Stimulated activated CD4-positive, alpha-beta T cell treated with anti-CD3 and anti-CD28 coated beads, Interleukin-1b, Interleukin-23, amount 100 ng/mL, for 4 hours (primary cell): ENCODE measurements at places on chromosomes 13 and 19.

DNA sequence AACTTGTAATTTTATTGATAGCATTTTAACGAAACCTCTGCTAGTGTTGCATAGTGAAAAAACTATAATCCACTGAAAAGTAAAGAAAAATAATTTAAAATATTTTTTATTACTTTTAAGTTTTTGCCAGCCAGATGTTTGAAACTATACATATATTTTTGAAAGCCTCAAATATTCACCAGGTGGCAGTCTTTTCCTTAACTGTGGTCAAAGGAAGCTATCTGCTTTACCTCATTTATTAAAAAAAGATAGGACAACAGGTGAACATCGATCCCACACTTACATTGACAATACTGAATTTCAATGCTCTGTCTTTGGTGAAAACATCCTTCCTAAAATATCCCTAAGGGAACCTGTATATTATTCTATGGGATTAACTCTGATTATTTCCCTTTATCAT lies 100.5 kb downstream of the TRPC4 start:
- DNase-seq = no peak

DNA sequence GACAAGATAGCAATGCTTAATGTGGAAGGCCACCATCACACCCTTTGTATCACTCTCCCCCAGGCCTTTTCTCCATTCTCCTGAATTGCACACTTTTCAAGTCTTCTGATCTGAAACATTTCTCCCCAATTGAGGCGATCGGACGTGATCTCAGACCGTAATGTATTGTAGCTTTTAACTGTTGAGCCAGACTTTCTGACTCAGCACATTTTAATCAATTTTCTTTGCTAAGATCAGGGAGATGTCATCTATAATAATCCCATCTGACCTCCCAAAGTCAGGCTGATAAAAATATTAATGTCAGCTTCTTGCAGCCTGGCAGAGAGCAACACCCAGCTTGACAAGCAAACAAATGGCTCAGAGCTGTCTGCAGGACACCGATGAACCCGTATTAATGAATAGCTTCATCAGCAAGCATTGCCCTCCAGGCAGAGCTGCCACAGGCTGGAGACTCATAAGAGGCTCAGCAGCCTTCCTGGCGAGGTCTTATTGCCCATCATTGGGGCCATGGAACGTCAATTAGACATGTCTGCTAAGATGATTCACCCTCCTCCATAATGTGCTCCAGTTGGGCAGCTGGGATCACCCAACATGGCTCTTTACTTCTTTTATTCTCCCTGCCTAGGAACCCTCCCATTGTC lies 60.2 kb upstream of the UQCRFS1 start:
- no peak for DNase-seq

- DNase-seq = peak; percentile 61
Observed at GRCh38 chr19:14479975-14480699, 5.0 kb upstream of the PTGER1 start.

DNA sequence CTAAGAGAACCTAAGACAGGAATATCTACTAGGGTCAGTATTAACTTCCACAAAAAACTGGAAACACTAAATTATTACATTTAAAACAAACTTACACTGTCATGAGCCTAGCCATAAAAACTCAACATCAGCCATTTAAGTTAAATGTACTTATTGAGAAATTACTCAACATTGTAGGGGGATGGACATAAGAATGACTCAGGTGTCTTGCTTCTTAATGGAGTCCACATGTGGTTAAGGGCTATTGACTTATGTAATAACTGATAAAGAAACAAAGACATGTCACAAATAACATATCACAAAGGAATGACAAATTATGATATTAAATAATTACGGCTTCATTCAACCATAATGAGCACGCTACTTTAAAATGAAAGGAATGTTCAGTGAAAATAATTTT lies 36.2 kb downstream of the CLDN10 start:
- no peak for DNase-seq

GRCh38 chr13:22214184-22214583 lies 543.3 kb downstream of the FGF9 start:
- no peak for DNase-seq

DNA sequence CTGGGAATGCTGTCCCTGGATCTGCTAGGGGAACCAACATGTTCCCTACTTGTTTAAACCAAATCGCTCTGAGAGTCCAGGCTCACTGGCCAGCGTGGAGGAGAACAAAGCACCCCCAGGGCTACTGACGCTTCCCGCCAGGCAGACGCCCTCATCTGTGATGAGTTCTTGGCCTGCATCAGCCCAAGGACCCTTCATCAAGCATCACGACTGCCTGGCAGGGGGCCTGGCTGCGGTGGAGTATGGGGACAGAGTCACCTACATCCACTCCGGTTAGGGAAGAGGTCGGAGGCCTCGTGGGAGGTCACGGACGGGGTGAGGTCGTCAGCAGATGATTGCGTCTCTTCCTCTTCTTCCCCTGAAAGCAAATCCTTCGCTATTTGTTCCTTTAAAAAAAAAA lies 17.7 kb downstream of the MIER2 start:
- DNase-seq = no peak

GRCh38 chr13:49645451-49645850 lies 17.1 kb downstream of the ARL11 start:
- no peak for DNase-seq

- no peak for DNase-seq
Observed at GRCh38 chr19:48487948-48488347, 18.8 kb downstream of the CYTH2 start.

DNA sequence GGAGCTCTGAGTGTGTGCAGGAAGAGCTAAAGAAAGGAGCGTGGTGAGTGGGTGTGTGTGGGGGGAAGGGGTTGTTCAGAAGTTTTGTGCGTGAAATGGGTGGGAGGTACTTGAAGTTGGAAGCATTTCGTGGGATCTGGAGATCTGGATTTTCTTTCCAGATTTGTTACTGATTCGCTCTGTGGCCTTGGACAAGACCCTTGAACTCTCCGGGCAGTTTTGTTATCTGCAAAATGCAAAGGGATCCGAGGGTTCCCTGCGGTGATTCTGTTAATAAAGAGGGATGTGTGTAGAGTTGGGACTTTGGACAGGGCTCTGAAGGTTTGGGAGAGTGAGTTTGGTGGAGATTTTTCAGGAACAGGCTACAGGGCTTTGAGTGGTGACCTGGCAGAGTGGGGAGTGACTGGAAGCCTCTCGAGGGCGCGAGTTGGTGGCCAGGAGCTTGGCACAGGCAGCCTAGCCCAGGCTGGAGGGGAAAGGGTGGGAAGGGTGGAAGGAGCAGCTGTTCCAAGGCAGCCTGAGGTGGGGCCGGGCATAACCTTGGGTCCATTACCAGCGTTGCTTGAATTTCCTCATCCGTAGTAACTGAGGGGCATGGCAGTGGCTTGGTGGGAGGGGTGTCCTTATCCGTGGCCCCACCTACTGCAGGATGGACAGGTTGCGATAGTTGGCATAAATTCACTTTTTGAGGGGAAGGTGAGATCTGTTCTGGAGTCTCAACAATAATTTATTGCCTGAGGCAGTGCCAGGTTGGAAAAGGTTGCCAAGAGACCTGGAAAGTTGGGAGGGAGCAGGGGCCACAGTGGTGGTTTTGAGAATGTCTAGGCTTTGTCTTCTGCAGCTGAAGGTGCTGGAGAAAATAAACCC lies 2.1 kb downstream of the ACTN4 start:
- DNase-seq = no peak

DNA sequence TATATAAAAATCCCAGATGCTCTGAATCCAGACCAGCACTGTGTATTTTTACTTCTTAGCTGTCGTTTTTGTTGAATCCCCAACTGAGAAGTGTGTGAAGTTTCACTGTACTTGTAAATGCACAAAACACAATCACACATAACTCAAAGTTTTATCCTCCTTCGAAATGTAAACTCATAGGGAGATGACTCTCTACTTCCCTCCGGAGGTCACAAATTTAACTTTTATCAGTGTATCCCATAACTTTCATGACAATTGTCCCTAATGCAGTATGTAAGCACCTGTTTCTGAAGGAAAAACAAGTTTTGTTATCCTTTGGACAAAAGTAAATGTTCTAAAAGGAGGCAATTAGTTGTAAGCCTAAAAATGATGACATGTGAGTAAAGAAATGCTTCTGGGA lies 665.0 kb upstream of the SLITRK6 start:
- no peak for DNase-seq

DNA sequence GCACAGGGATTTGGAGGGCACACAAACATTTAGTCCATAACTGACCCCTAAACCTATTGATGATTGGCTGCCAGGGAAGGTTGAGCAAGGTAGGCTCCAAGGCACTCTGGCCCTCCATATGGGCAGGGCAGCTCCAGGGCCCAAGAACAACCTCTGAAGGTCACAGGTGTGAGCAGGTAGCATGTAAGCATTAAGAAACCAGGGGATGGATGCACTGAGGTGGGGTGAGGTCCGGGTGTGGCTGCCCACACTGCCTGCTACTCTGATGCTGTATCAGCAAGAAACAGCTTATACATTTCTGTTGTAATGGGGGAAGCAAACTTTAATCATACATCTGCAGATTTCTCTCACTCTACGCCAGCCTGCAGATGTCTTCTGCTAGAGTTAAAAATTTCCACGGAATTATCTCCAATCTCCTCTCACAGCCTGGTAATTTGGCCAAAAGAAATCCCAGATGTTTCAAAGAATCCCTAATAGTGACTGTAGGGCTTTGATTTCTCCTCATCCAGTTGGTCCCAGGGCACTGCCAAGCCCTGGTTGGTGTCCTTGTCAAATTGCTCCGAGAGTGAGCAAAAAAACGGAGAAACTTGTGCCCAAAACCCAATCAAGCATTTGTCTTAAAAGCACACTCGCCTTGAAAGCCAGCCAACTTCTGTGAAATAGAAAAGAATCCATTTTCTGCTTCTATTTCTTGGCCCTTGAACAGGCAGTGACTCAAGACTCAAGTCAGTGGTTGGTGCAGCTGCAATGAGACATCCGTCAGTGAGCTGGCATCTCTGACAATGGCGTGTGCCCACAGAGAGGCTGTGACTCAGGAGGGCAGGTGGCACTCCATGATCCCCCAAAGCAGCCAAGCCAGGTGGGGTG lies 72.5 kb upstream of the MRI1 start:
- no peak for DNase-seq

GRCh38 chr19:51141181-51141580 lies 920 bp upstream of the SIGLEC7 start:
- DNase-seq = no peak

- DNase-seq = no peak
Observed at GRCh38 chr19:18415178-18415867, 3.9 kb upstream of the SSBP4 start.

DNA sequence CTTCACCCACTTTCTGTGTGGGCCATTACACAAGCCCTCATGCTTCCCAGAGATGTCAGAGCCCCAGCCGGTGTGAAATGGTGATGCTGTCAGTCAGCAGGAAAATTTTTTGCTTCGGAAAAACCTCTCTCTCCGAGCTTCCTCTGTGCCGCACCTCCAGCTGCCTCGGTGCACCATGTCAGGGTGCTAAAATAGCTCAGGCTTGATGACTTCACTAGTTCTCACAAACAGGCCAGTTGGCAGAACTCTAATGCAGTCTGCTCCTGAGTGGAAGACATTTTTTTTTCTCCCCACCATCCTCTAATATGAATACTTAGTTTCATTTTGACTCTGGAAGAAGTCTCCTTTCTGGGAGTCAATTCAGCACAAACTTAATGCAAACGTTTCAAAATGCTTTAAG lies 71.3 kb downstream of the KLF12 start:
- no peak for DNase-seq

DNA sequence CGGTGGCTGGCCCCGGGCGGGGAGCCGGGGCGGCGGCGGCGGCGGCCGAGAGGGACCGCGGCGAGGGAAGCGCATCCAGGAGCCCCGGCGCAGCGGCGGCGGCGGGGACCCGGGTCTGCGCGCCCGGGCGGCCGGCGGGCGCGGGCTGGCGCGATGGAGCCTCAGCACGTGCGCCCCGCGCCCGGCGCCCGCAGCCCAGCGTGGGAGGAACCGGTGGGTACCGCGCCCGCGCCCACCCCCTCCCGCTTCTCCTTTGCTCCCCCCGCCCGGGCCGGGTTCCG lies 7.8 kb upstream of the DGKH start:
- no peak for DNase-seq

GRCh38 chr13:75481176-75482069 lies 546 bp downstream of the TBC1D4 start:
- DNase-seq = peak; percentile 9

GRCh38 chr13:112699322-112699918 lies 9.6 kb downstream of the ATP11A start:
- no peak for DNase-seq
